ENCODE measurements at places on chromosomes 16 and 17.

DNA sequence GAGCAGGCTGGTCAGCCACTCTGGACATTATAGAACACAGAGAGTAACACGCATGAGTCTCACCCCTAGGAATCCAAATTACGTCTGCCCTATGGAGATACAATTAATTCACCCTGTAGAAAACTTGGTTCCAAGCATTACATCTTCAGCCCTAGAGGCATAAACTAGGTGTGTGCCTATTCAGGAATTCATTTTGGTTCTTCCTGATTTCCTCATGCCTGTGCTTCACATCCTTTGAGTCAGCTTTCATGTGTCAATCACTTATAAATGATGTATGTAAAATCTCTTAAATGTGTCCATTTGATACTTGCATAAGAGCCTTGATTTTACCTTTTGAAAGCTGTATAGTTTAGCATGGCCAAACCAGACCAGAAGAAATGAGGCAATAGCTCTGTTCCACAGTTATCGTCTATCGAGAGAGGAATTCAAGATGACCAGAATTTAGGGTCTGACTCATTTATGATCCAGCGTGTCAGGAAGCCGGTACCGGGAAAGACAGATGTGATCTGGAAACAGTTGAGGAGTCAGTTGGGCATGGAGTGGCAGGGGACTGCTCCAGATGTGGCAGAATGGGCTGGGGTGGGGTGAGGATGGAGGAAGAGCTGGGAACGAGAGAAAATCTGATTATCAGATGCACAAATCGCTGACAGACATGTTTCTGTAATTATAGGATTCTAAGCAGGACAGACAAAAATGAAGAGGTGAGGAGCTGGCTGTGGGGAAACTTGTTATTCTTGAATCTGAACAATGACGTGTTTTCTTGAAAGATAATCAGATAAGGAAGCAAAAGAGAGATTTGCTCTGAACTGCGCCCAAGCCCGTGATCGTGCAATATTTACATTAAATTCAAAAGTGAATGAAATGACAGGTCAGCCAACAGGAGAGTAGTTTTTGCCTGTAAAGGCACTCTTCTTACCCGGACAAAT, 76.7 kb downstream of the C16orf95 start:
- no peak for DNase-seq
- no peaks in the 10 kb centered on the region for H3K27me3 ChIP-seq
- no peak overlapping the region for H3K4me3 ChIP-seq
- no peaks in the 10 kb centered on the region for H3K4me1 ChIP-seq

- no peaks in the 10 kb centered on the region for H3K4me1 ChIP-seq
- no peak overlapping the region for H3K27ac ChIP-seq
- no peaks in the 10 kb centered on the region for H3K36me3 ChIP-seq
- no peaks in the 10 kb centered on the region for H3K27me3 ChIP-seq
- no peak for DNase-seq
These were observed 204.4 kb downstream of the IRF8 start for GRCh38 chr16:86103320-86103719.

DNA sequence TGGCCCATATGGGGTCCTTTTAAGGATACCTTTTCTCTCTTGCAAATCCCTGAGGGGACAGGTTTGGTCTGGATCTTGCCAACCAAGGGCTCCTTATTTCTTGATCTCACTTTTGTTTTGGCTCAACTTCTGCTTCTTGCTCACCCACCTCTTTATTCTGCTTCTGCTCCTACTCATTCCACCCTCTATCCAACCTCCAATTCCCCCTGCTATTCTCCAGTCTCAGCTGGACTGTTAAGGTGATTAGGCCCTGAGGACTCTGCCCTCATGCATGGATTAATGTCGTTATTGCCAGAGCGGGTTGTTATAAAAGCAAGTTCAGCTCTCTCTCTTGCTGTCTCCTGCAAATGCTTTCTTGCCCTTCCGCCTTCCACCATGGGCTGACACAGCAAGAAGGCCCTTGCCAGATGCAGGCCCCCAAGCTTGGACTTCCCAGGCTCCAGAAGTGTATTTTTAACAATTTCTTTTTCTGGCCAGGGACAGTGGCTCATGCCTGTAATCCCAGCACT, 29.8 kb downstream of the LAT start:
- no peaks in the 10 kb centered on the region for H3K36me3 ChIP-seq
- H3K4me1 ChIP-seq, result no peaks in the 10 kb centered on the region
- no peak overlapping the region for H3K4me3 ChIP-seq
- H3K27me3 ChIP-seq, result no peaks in the 10 kb centered on the region

- H3K4me1 ChIP-seq, result no peaks in the 10 kb centered on the region
- no peak overlapping the region for H3K27ac ChIP-seq
- no peak overlapping the region for H3K4me3 ChIP-seq
- H3K27me3 ChIP-seq, result no peaks in the 10 kb centered on the region
These were observed 11.8 kb upstream of the CDC42EP4 start for GRCh38 chr17:73323409-73324159.

DNA sequence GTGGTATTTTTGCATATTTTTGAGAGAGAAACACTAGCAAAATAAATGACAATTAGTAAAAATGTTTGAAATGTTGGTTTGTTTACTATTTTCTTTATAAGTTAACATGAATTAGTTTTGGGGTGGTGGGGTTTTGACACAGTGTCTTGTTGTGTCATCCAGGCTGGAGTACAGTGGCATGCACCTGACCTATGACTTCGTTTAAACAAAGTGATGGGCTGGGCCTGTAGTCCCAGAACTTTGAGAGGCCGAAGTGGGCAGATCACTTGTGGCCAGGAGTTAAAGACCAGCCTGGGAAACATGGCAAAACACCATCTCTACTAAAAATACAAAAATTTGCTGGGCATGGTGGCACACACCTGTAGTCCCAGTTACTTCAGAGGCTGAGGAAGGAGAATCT, 17.9 kb upstream of the HEATR3 start:
- no peaks in the 10 kb centered on the region for H3K36me3 ChIP-seq
- H3K27ac ChIP-seq, result no peak overlapping the region
- H3K27me3 ChIP-seq, result no peaks in the 10 kb centered on the region

GRCh38 chr17:48472411-48473281, 42.6 kb upstream of the SKAP1 start:
- no peaks in the 10 kb centered on the region for H3K27me3 ChIP-seq
- no peak overlapping the region for H3K27ac ChIP-seq
- H3K4me1 ChIP-seq, result no peaks in the 10 kb centered on the region
- no peak for DNase-seq

DNA sequence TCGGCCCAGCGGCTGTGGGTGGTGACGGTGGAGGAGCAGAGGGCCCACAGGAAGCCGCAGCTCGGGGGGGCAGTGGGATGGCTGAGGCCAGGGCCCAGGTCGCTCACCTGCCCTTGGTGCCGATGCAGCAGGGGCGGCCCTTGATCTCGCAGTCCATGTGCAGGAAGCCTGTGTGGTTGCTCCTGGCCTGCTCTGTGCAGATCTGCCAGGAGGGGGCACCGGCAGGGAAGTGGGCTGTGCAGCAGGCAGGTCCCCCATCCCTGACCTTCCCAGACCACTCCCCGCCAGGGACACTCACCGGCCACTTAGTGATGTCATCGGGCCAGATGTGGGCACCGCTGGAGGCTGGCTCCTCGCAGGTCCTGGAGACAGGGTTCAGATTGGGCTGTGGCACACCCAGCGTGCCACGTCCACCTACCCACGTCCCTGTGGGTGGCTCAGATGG, 6.2 kb downstream of the AANAT start:
- no peaks in the 10 kb centered on the region for H3K36me3 ChIP-seq
- no peaks in the 10 kb centered on the region for H3K4me1 ChIP-seq
- no peaks in the 10 kb centered on the region for H3K27me3 ChIP-seq

DNA sequence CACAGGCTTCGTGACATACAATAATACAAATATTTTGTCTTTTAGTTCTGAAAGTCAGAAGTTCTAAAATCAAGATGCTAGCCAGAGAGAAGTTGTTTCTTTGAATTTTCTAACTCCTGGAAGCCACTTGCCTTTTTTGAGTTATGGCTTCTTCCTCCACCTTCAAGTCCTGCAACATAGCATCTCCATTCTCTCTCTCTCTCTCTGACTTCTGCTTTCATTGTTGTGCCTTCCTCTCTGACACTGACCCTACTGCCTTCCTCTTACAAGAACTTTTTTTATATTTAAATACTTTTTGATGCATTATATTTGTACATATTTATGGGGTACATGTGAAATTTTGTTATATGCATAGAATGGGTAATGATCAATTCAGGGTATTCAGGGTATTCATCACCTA, 205.9 kb downstream of the MAP2K6 start:
- H3K4me3 ChIP-seq, result no peak overlapping the region
- H3K36me3 ChIP-seq, result no peaks in the 10 kb centered on the region
- H3K4me1 ChIP-seq, result no peaks in the 10 kb centered on the region
- H3K27me3 ChIP-seq, result no peaks in the 10 kb centered on the region

DNA sequence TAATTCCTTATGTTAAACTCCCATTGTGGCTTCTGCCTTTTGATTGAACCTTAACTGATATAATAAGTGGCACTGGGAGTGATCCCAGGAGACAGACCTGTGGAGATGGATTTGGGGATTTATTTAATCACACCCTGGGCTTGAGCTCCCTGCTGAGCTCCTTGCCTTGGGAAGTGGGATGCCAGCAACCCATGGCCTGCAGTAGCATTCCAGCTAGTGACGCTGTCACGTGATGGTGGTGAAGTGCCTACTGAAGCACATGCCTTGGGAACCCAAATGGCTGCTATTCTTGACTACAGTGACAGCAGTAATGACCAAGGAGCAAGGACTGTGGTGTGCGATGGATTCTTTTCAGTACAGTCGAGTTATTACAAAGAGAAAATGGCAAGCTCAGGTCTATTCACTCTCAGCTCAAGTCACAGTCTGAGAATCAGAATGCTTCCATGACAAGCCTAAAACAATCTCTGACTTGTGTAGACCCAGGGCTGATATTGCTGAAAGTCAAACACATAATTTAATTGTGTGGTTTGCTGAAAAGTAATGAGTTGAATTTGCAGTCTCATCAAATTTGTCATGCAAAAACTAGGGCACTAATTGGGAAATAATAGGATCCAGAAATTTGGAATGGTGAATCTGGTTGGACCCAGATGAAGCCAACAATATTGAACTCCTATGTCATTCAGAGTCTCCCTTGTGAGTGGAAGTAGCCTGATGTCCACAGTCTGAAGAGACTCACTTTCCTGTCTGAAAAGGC, 47.1 kb downstream of the BCL7C start:
- H3K4me3 ChIP-seq, result no peak overlapping the region
- H3K27me3 ChIP-seq, result no peaks in the 10 kb centered on the region
- H3K4me1 ChIP-seq, result no peaks in the 10 kb centered on the region
- no peak for DNase-seq
- H3K36me3 ChIP-seq, result no peaks in the 10 kb centered on the region
